ENCODE measurements at places on chromosomes 1 and 21.
A peak's percentile ranks its signal among the peaks of the same experiment; 100 is the strongest.

DNA sequence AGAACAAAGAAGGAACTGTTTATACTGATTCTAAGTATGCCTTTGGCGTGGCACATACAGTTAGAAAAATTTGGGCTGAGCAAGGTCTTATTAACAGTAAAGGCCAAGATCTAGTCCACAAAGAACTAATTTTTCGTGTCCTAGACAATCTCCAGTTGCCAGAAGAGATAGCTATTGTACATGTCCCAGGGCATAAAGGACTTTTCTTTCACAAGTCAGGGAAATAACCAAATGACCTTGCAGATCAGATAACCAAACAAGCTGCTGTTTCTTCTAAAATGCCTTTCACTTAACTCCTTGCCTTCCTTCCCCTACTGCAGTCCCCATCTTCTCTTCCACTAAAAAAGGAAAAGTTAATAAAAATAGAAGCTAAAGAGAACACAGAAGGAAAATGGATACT, 4.0 kb downstream of the TEX50 start:
- DNase-seq: no peak

DNA sequence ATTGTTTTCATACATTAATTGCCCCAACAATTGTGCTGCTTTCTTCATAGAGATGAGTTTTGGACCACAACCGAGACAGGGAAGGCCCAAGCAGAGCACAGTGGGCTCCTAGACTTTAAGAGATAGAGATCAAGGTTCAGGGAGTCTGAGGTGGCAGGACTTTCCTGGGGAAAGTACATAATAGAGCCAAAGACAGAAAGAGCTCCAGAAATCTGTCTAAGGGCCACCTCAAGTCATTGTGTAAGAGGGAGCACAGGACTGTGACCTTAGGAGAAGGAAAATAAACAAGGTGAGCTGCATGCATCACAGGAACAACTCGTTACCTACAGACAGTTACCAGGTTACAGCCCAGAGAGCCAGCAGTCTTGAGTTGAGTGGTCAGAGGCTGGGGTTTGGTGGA, 41.3 kb upstream of the CR2 start:
- DNase-seq: no peak

- DNase-seq: no peak
These were observed 27.1 kb downstream of the CDC7 start for GRCh38 chr1:91527781-91528180.

GRCh38 chr21:29725025-29725736, 214.6 kb downstream of the GRIK1 start:
- no peak for DNase-seq

DNA sequence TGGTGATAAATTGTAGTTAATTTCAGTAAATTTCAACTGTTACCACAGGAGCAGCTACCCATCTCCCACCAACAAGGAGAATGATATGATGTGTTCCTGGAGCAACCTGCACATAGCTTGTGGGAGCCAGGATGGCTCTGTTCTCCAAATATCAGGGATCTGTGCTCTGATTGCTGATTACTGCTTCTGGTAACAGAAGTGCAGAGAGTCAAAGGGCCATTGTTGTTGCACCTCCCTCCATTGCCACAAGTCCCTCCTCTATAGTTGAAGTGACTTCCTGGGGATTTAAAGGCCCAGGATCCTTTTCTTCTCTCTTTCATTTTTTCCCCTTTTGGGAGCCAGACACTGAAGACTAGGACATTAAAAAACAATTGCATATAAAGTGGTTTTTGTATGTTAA, 51.6 kb upstream of the HPDL start:
- peak; percentile 49 for DNase-seq

- DNase-seq: no peak
These were observed 26.5 kb upstream of the POU2F1 start for GRCh38 chr1:167194182-167194581.

DNA sequence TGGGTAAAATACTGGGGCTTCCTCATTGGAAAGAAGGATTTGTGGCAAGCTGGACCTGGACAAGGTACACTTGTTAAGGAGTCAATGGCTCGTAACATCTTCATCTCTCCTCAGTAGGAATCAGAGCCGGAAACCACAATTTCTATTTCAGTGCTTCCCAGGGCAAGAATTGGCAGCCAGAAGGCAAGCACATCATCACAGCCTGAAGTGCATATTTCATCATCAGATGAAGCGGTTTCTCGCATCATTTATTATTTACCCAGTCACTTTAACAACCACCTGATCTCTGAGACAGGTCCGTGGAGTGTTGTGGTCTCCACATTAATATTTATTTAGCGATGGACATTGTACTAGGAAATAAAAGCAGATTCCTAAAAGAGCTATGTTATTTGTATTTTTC, 55.0 kb downstream of the KCNJ15 start:
- no peak for DNase-seq

DNA sequence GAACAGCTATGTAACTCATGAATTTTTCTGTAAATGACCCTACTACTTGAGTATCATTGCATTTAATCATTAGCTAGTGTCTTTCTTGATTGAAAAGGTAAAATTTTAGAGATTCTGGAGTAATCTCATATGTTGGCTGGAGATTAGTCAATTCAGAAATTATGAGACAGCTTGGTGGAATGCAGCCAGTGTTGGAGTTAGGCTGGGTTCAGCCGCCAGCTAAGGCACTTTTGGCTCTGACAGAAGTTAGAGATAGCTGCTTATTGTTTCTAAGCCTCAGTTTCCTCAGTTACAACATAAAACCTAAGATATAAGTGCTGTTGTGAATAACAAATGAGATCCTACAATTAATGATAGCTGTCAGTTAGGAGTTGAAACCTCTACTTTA, 49.4 kb downstream of the TBCE start:
- no peak for DNase-seq

DNA sequence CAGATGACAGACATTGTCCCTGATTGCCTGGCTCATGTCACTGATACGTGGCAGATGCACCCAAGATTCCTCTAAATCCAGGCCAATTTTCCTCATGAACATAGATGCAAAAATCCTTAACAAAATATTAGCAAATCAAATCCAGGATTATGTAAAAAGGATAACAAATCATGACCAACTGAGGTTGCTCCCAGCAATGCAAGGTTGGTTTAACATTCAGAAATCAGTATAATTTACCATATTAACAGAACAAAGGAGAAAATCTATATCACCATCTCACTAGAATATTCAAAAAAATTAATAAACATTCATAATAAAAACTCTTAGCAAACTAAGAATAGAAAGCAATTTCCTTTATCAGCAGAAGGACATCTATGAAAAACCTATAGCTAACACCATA, 39.7 kb downstream of the FAF1 start:
- no peak for DNase-seq

GRCh38 chr1:56300836-56301235, 278.5 kb downstream of the PLPP3 start:
- no peak for DNase-seq

DNA sequence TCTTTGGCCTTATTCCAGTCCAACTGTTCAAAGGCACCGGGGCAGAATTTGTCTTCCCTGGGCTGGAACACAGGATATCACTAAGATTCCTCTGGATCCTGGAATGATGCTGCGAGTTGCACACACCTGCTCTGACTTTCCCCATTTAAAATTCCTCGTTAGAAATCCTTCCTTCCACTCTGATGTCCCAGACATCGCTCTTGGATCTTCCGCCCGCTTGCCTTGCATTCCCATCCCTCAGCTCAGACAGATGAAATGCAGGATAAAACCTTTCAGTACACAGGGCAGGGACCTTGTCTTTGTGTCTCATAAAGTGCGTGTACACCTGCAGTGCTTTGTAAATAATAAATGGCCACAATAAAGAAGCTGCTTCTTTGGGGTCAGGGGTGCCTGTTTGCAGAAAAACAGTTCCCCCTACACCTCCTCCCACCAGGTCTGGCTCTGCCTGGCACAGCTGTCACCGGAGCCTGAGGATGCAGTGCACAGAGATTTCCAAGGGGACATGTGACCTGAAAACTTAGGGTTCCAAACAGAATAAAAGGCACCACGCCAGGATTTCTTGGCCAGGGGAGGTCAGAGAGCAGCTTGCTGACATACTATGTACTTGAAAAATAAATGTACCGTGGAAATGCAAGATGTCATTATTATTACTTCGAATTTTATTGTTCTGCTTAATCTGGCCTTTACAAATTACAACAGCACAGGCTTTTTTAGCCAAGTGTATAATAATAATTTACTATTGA, 62.9 kb upstream of the SYT6 start:
- DNase-seq: no peak

GRCh38 chr1:155910621-155911121, 478 bp downstream of the RIT1 start:
- DNase-seq: peak; percentile 10

DNA sequence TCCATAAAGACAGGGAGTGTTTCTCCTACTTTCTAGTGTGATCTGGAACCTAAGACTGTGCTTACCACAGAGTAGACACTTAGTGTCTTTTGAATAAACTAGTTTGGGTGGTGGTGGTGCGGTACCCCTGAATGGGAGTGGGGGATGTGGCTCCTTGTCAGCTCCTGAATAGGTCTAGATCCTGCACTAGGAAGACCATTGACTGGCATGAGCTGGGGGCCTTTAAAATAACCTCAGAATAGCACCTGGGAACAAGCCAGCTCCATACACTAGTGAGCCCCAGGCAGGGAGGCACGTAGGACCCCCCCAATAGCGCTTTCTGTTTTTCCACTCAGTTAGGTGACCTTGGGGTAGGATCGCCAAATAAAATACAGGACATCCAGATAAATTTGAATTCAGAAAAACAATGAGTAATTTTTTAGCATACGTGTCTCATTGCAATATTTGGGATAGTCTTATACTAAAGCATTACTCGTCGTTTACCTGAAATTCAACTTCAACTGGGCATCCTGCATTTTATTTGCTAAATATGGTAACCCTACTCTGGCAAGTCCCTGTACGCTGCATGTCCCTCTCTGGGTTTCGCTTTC, 45.6 kb downstream of the AZIN2 start:
- no peak for DNase-seq

Measured in hippocampal formation (tissue), 2 donors.